Right atrium auricular region (tissue), 2 donors: ENCODE measurements at places on chromosomes 13 and 19.

DNA sequence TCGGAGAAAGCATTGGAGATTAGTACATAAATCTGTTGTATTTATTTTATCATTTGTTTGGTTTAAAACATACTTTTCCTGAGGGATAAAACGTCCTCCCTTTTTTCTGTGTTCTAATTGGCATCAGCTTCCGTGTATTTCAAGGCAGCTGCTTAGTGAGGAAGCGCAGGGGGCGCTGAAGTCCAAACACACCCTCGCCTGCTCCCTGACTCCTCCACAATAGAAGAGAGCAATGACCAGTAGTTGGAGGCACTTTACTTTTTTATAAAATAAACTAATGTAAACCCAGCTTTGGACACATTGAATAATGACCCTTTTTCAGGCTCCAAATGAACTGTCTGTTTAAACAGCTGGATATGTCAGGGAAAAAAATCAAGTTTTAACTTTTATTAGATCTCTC is 79.9 kb downstream of the RNASEH2B start:
- no peak for DNase-seq

- no peak for DNase-seq
Observed at GRCh38 chr19:50717026-50717723, 2.4 kb downstream of the SHANK1 start.

DNA sequence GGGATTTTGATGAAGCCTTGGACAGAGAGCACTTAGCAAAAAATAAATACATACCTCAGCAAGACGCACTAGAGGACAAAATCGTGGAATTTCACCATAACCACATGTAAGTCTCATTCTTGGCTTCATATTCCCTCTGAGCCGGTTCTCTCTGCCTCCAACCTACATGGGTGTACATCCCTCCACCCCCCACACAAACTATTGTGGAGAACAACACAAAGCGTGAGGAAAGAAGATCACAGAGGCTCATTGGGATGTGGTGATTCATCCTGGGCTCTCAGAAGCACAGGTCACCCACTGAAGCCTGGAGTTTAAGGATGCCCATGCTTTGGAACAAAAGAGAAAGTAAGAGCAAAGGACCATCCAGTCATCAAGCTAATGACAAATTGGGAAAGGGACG is 192.2 kb downstream of the STK24 start:
- no peak for DNase-seq

GRCh38 chr13:83995930-83996329 is 113.7 kb upstream of the SLITRK1 start:
- no peak for DNase-seq

DNA sequence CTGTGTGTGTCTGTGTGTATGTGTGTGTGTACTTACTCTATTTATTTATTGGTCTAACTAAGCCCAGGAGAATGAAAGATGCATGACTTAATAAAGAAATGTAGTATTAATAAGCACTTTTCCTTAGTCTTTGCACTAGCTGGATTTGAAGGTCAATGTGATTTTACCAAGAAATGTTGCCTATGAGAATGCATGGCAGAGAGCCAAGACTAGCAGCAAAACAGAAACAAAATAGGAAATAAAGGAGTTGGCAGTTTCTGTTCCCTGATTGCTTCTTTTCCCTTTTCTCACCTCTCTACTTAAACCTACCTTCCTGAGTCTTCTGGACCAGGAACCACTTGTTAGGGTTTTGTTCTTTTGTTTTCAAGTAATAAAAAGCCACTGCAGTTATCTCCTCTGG is 286.1 kb downstream of the KCTD12 start:
- DNase-seq, result no peak

DNA sequence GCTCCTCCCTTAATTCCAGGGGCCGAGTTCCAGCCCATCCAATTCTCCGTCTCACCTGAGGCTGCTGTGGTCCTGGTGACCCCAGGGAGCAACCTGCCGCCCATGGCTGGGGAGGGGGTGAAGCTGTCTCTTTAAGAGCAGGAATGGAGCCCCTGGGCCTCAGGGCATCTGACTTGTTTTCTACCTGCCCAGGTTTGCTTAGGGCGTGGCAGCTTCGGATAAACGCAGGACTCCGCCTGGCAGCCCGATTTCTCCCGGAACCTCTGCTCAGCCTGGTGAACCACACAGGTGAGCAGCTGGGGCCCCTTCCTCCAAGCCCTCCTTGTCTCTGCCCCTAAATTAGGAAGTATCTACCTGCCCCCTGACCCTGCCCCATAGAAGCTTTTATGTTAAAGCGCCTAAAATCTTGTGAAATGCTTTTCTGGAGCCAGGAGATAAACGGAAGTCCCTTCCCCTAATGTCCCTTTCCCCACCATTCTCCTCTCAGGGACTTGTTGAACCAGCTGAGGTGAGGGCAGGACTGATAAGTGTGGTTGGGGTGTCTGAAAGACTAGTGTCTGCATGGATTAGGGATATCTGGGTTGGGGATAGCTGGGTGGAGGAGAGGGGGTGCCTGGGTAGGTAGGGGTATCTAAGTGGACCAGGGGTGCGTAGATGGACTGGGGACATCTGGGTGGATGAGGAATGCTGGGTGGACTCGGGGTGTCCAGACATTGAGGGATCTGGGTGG is 614 bp downstream of the FXYD3 start:
- no peak for DNase-seq

GRCh38 chr13:93847162-93847561 is 620.6 kb downstream of the GPC6 start:
- DNase-seq, result no peak

DNA sequence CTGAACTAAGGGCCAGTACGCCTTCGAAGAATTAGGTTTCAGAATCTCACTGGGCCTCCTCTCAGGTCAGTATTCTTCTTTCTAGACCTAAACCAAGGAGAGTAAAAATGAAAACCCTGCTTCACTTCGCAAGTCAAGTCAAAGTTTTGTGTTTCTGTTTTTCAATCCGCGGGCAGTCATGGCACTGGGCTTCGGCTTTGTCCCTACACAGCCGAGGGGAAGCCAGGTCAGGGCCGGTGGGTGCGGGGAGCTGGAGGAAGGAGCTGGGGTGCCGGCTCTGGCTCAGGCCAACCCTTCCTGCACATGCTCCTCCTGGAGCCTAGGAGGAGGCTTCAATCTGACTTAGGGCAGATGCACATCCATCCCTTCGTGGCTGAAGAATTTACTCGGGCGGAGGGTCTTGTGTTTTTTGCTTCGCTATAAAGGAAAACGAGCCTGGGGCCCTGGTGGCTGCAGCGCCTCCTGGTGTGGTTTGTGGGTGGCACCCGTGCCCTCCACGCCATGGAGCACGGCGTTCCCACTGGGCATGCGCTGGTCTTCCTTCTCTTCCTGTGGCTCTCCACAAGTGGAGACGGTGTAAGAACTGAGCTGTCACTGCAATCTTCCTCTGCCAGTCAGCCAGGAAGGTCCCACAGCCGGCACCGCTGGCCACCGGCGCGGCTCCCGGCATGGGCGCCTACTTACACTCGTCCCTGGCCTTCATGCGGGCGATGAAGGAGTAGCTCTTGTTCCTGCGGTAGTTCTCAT is 22.5 kb downstream of the C19orf44 start:
- no peak for DNase-seq

DNA sequence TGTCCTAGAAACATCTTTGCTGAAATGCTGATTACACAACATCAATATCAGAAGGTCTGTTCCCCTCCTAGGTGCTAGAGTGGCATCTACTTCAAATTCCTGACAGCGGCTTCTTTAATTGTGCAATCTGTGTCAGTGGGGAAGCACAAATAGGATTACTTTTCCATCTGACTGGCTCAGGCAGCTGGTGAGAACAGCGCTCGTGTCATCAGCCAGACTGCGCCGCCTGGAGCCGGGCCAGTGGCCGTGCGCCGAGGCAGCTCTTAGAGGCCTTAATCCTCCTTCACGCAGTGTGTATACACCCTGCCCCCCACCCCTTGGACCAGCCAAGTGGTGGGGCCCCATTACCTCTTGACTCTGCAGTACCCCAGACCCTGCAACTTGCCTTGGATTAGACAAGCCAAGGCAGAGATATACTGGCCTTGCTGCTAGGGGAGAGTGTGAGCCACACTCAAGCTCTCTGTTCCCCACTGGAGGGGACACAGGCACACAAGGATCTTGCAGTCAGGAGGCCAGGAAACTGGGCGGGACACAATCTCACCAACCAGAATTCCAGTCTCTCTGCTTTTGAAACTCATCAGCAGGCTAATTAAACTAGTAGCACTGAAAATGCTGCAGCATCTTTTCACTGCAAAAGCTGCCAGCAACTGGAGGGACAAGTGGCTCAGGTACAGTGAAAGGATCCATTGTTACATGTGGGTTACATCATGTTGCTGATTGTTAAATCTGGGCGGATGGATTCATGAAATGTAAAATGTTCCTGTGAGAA is 48.9 kb upstream of the EPHX3 start:
- peak; percentile 94 for DNase-seq

DNA sequence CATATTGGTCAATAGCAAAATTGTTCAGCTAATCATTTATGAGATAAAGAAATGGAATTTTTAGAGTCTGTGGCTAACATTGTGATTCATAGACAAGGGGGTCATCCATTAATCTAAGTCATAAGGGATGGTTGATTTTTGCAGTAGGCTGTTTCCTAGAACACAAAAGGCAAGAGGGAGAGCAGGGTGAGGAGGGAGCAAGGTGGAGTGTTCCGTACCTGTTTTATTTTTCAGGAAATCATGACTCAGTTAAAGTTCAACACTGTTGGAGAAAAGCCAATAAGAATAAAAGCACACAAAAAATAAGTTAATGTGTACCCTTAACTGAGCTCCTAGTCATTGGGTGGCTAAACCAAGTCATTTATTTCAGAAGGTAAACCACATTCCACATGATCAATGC is 512.4 kb upstream of the ATXN8OS start:
- DNase-seq, result no peak

- DNase-seq, result no peak
Observed at GRCh38 chr19:30703645-30704044, 331.5 kb downstream of the ZNF536 start.

DNA sequence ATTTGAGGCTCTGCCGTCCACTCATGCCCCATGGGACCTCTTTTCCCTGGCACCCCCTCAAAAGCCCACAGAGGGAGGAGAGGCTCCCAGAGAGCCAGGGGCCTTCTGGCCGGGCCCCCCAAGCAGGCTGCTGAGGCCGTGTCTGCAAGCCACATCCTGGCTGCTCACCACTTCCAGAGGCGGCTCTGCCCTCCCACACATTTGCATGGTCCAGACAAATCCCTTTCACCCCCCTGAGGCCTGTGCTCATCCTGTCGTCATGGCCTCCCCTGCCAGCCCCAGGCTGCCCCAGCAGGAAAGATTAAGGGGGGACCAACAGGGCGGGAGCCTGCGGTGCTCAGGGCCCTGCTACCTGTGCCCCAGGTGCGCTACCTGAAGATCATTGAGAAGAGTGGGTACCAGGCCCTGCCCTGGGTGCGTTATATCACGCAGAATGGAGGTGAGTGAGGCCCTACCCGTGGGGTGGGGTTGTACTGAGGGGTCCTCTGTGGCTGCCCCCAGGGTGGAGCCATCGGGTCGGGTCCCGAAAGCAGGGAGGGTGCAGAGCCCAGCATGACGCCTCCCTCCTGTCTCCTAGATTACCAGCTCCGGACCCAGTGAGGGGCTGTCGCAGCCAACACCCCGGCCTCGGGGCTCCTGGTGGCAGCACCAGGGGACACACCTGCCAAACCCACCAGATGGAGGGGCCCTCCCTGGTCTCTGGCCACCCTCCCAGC is 36.3 kb downstream of the AP1M1 start:
- DNase-seq, result no peak

DNA sequence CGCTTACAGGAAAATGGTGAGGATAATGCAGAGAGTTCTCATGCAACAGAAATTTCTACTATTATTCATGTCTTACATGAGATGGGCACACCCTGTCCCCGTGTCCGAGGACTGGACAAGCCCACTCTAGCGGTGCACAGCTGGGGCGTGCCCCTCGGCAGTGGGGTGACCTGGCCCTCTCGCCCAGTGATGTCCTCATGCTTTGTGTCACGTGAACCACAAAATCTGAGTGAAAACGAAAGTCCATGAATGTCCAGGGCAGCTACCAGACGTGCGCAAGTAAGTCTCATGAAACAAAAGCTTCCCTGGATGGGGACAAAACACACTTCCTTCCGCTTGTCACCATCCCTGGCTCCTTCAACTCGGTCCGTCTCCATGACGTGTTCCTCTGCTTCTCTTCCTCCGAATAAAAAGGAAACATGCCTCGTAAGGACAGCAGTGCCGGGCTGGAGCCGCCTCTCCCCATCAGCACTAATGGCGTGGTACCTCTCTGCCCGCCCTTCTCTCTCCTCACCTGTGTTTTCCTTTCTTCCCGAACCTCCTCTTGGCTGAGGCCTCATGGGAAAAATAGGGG is 45.6 kb downstream of the ANKRD10 start:
- DNase-seq, result no peak

DNA sequence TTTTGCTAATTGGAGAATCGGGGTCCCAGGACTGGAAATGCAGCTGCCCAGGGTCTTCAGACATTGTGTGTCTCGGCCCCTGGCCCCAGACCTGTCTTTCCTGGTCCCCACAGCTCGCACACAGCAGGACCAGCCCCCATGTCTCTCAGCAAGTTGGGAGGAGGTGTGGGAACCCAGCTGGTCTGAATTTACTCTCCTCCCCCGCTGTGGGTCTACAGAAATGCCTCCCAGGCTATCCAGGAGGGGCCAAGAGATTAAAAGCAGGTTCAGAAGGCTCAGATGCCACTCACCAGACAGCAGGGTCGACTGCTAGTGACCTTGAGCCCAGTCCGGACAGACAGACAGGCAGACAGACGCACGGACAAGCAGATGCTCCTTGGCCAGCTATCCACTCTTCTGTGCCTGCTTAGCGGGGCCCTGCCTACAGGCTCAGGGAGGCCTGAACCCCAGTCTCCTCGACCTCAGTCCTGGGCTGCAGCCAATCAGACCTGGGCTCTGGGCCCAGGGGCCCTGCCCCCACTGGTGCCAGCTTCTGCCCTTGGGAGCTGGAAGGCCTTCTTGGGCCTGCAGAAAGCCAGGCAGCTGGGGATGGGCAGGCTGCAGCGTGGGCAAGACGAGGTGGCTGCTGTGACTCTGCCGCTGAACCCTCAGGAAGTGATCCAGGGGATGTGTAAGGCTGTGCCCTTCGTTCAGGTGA is at the start of gene DAND5:
DAND5 (plus strand) TSS at position 285 of the 697 bp plus-strand sequence; CDS start at position 370, 85 bp downstream.
- DNase-seq, result no peak

DNA sequence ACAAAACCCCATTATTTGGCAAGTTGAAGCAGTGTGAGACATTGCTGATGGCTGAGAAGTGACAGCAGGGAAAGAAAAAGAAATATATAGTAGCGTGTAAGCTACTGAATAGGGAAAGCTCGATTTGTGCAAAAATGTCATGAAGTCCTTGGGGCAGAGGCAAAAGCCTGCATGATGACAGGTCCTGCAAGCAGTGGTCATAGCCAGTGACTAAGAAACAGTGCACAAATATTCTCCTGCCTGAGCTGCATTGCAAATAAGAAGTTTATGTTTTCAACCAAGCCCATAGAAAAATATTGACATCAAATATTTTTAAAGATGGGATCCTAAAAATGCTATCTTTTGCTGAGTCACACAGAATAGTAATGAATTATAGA is 270.0 kb downstream of the SLITRK6 start:
- DNase-seq, result no peak

DNA sequence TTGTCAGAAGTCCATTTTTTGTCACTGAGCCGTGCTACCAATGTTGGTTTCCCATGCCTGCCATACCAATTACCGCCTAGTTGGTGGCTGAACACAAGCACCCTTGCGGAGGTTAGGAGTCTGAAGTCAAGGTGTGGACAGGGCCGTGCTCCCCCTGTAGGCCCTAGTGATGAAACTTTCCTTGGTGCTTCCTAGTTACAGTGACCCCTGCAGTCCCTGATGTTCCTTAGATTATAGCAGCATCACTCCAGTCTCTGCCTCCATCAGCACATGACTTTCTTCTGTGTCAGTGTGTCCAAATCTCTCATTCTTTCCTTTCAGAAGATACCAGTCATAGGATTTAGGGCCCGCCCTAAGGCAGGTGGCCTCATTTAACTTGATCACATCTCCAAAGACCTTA is 99.0 kb downstream of the MYO16 start:
- DNase-seq, result no peak

GRCh38 chr13:89784161-89784809 is 1563.2 kb upstream of the MIR17HG start:
- no peak for DNase-seq
